ENCODE measurements at places on chromosomes 6 and 20.
A peak's percentile ranks its signal among the peaks of the same experiment; 100 is the strongest.

DNA sequence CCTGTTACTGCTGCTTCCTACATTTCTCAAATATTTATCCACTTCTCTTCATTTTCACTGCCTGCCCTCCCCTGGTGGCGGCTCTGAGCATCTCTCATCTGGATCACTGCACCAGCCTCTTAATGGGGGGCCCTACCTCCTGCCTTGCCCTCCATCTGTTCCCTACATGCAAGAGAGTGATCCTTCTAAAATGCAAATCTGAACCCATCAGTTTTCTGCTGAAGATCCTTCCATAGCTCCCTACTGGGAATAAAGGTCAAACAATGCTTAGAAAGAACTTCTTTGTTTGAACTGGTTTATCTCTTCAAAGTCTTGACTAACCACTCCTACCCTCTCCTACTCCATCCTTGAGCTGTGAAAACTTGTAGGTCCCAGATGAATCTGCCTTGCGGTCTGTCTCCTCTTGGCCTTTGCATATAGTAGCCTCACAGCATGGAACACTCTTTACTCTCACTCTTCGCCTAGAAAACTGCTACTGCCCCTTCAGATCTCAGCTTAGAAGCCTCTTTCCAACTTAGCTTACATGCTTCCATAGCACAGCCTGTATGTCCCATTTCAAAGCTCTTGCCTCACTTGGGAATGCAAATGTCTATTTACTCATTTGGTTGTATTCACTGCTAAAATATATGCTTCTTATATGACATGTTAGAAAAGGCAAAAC, 119.3 kb downstream of the QRSL1 start:
- DNase-seq, result no peak

GRCh38 chr6:106790935-106791334, 161.6 kb downstream of the QRSL1 start:
- DNase-seq, result no peak

DNA sequence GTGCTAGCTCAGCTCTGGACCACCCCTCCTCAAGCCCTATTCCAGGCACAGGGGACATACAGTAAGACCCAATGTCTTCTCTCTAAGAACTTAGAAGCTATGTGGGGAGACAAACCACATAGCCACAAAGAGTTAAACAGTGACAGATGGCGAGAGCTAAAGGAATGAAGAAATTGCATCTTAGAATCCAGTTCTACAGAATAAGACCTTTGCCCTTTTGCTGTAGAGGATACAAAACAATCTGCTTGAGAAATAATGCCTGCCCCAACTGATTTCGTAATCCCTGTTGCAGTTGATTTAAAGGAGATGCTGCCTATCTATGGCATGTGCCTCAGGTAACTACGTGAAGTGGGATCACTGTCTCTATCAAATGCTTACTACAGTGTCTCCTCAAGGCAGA, 31.2 kb downstream of the TNFRSF21 start:
- no peak for DNase-seq

DNA sequence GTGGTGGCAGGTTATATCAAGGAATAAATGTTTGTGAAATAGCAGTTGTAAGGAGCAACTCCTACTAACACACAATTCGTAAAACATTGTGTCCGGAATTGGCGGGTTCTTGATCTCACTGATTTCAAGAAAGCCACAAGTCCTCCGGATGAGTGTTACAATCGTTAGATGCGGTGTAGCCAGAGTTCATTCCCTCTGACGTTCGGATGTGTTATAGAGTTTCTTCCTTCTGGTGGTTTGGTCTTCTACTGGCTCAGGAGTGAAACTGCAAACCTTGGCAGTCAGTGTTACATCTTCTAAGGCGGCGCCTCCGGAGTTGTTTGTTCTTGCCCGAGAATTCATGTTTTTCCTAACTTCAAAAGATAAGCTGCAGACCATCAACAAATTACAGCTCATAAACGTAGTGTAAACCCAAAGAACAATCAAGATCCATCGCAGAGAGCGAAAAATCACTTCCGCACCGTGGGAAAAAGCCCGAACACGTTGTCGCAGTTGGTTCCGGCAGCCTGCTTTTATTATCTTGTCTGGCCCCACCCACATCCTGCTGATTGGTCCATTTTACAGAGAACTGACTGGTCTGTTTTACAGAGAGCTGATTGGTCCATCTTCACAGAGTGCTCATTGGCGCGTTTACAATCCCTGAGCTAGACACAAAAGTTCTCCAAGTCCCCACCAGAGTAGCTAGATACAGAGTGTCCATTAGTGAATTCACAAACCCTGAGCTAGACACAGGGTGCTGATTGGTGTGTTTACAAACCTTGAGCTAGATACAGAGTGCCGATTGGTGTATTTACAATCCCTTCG, 58.2 kb downstream of the TRIM27 start:
- peak; percentile 48 for DNase-seq

DNA sequence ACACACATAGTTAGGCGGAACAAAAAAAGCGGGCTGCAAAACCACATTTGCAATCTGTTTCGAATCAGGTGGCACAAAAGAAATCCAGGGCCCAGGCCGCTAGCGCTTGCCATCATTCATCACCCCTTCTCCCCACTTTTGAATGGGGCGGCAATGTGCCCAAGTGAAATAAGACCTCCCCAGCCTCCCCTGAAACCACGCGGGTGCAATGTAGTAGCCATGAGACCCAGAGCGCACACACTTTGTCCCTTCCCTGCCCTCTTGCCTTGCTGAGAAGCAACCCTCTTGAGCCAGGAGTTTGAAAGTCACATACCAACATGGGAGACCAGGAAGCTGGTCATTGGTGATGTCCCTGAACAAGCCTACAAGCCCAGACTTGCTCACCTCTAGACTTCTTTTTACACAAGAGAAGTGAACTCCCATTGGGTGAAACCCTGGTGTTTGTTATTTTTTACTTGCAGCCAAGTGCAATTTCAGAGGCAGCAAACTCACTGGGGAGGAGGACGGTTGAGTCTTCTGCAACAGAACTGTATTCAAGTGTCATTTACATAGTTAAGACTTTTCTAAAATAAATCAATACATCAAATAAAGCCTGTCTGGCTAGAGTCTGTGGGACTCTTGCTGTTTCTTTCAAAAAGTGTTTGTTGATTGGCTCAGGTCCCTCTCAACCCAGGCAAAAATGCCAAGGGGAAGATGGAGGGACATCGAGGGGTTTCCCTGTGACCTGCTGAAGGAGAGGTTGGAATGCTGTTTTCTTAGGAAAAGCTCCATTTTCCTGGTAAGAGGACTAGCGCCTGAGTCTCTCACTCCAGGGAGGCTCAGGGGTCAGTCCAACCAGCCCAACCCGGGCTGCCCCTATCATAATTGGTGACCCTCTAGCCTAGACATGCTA, 138.1 kb upstream of the PTPN1 start:
- no peak for DNase-seq

- no peak for DNase-seq
These were observed 60.8 kb downstream of the ERMARD start for GRCh38 chr6:169812257-169812644.

DNA sequence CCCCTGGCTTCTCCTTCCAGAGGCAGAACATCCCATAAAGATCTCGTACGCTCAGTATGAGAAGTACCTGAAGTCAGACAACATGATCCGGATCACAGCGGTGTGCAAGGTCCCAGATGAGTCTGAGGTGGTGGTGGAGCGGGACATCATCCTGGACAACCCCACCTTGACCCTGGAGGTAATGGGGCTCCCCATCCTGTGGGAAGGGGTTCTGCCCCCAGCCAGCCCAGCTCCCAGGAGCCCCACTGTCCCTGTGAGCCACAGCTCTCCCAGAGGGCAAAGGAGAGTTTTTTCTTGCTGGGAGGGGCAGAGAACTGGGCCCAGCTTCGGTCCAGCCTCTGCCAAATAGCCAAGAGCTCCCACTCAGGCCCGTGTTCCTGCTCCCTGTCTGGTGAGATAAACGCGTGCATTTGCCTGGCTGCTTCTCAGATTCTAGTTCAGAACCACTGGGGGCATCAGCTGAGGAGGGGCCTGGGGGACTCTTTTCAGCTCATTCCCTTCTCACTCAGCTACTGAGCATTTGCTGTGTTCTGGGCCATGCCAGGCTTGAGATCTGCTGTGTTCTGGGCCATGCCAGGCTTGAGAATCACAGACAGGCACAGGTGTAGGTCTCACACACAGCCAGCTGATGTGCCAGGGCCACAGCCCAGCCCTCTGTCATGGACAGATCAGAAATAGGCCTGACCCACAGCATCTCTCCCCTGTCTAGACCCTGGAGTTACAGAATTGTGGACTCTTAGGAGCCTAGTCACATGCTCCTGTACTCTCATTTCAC, 39.5 kb downstream of the TGM3 start:
- DNase-seq, result no peak
